ENCODE measurements at places on chromosomes 13 and 19. TPM values are rescaled to one million over a fixed set of nuclear protein-coding genes. Genes with fewer than 3 reads are reported as not detected.

Gene ZNF682
- 3.3 TPM for polyA plus RNA-seq

Gene PINLYP
- polyA plus RNA-seq, result 3.9 TPM

GRCh38 chr19:16915135-16915534 lies 26.3 kb downstream of the F2RL3 start:
- DNase-seq, result no peak

DNA sequence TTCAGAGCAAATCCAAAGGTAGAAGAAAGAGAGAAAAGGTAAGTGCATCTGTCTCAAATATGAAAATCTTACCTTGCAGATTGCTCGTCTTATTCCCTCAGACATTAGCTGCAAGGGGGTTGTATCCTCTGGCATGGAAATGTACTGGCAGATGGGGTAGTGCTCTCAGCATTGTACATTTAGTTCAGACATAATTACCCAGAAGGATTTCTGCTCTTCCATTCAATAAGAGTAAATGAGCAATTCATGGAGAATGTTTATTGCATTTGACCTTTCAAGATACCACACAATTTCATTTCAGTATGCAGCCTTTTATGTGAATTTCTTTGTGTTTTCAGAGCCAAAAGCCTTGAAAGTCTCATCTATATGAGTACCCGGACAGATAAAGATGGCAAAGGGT lies 63.8 kb downstream of the SCEL start:
- no peak for DNase-seq

GRCh38 chr13:24875566-24875965 lies 111.6 kb downstream of the RNF17 start:
- no peak for DNase-seq

- no peak for DNase-seq
These were observed 66.7 kb downstream of the CDADC1 start for GRCh38 chr13:49314344-49314882.

GRCh38 chr19:2494084-2494446 lies 18.1 kb downstream of the GADD45B start:
- no peak for DNase-seq

Gene FFAR1
- polyA plus RNA-seq, result not detected

GRCh38 chr13:32445461-32445860 lies 17.5 kb upstream of the N4BP2L1 start:
- DNase-seq, result no peak

Gene NTN5
- not detected for polyA plus RNA-seq

Measured in immature natural killer cell (primary cell).